ENCODE measurements at places on chromosomes 12 and 14. TPM values are rescaled to one million over a fixed set of nuclear protein-coding genes. Genes with fewer than 3 reads are reported as not detected.

Gene ASB2
- total RNA-seq: 0.67 TPM

Gene FOXN4
- 0.20 TPM for total RNA-seq

Gene DAO
- total RNA-seq: not detected

Gene PITPNM2
- 18.8 TPM for total RNA-seq

Gene RASSF9
- 1.0 TPM for total RNA-seq

Gene RBP5
- not detected for total RNA-seq

Gene RPL10L
- total RNA-seq: not detected

Gene NUAK1
- total RNA-seq: 7.0 TPM

Gene DBX2
- total RNA-seq: not detected

All from A549 treated with Mapracorat at 1 μM for 4 hours (cell line).